Lung microvascular endothelial cell (primary cell): ENCODE measurements at places on chromosomes 6 and 20. TPM values are rescaled to one million over a fixed set of nuclear protein-coding genes. Genes with fewer than 3 reads are reported as not detected.

The ASIP gene
- not detected in 2 replicates for total RNA-seq

The OSTM1 gene
- total RNA-seq = 14.6 and 37.5 TPM in 2 replicates

The CFB gene
- 0.44 and 0.60 TPM in 2 replicates for total RNA-seq

DNA sequence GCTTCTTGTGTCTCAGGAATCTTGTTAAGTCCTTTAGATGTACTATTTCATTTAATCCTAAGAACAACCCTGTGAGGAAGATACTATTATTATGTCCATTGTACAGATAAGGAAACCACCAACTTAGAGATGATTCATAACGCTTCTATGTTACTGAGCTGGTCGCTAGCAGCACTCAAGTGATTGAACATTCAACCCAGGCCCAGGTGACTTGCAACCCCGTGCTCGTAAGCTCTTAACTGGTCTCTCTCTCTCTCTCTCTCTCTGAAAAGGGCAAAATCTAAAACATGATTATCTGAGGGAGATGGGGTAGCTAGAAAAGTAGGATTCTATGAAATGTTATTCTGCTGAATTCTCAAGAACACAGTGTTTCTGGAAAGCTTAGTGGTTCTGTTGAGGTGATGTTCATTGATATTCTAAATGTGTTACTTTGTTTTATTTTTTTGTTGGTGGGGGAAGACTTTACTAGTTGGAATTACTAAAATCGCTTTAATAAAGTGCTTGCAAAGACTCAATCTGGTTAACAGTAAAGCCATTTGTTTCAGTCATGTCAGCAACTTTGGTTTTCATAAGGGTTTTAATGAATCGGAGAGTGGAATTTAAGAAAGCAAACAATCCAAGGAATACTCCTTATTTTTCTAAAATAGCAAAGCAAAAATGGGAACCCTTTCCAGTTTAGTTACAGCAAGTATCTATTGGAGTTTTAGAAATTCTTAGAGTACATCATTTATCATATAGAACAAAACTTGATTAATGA lies 265.0 kb upstream of the TAB2 start:
- DNase-seq = no peak

GRCh38 chr6:154138793-154139192 lies 99.8 kb downstream of the OPRM1 start:
- no peak for DNase-seq

- no peak for DNase-seq
These were observed 1.0 kb upstream of the THBS2 start for GRCh38 chr6:169254456-169255316.

- DNase-seq = no peak
These were observed 43.0 kb downstream of the F13A1 start for GRCh38 chr6:6277413-6277812.

GRCh38 chr20:61628901-61629601 lies 377.0 kb downstream of the CDH4 start:
- DNase-seq = no peak

- DNase-seq = peak; percentile 31
These were observed 36.7 kb upstream of the CHD6 start for GRCh38 chr20:41654884-41655283.

DNA sequence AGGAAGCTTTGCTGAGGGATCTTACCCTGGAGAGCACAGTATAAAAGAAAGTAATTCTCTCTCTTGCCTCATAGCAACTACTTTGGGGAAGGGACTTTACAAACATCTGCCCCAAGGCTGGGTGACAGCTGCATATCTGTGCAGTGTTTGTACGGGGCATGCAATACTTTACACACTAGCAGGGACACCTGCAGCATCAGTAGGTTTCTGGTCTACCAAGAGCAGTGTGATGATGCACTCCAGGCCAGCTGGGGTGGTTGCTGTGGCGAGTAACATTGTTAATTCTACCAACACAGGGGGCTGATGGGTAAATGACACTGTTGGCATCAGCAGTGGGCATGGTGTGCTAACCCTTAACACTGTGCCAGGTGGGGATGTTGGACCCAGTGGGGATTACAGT lies 48.0 kb downstream of the ADTRP start:
- DNase-seq = no peak

DNA sequence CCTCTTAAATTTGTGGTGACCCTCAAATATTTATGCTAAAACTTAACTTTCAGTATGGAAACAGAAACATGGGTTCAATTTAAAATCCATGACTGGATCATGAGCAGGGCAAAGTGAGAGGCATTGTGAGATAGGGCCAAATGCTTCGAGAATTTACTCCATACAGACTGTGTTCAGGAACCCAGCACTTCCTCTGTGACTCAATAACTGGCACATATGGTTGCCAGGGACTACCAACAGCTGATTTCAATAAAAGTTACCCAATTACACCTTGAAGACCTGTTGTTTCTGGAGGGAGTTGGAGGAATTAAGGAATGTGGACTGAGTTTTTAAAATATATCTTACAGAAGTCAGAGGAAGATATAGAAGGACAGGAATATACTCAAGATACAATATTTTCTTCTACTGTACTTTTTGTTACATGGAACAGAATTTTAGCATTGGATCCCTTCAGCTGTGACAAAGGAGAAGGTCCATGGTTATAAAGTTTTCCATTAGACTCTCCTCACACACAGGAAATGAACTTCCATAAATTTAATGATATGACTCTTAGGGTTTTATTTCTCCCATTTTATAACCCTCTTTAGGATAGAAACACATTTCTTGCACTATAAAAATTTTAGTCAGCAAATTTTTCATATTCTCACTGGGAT lies 258.5 kb downstream of the KHDC1L start:
- peak; percentile 11 for DNase-seq

DNA sequence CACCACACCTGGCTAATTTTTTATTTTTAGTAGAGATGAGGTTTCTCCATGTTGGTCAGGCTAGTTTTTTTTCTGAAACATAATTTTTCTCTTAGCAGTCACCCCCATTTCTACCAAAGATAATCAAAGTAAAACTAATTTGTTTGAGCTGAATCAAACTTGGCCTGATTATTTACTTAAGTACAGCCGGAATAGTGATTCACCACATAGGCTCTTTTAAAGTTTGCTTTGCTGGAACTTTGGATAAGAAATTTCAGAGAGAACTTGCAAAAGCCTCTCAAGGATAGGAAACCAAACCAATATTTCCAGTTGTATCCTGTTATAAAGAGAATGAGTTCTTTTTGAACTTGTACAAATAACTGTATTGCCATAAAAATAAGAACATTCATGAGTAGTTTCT lies 105.0 kb upstream of the SYNCRIP start:
- DNase-seq = peak; percentile 62

DNA sequence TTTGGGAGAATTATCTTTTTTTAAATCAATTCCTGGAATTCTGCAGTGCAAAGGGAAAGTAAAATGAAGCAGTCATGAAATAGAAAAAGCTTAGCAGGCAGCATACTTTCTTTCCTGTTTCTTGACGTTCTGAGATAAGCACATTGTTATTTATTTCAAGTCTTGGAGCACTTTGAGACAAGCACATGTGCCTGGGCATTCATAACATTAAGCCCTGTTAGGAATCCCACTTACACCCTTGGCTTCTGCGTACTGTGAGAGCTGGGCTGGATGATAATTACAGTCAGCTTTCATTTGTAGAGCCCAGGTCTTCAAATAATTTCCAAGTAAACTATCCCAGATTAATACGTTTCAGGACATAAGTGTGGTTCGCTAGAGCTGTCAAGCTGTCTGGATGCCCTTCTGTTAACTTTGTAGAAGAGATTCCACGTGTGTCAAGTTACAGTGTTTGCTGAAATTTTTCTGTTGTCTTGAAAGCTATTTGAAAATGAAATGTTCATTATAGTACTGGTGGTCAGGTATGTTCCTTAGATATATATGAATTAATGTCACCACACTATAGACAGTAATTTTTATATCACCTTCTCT lies 8.9 kb downstream of the FARS2 start:
- DNase-seq = no peak

GRCh38 chr6:152380993-152381898 lies 255.9 kb downstream of the SYNE1 start:
- peak; percentile 93 for DNase-seq

- no peak for DNase-seq
These were observed 29.1 kb downstream of the PACSIN1 start for GRCh38 chr6:34494973-34495372.
